GM12891 (cell line): ENCODE measurements at places on chromosomes 7 and 10.

GRCh38 chr10:21387868-21388267 lies 137.6 kb downstream of the SKIDA1 start:
- DNase-seq: no peak

DNA sequence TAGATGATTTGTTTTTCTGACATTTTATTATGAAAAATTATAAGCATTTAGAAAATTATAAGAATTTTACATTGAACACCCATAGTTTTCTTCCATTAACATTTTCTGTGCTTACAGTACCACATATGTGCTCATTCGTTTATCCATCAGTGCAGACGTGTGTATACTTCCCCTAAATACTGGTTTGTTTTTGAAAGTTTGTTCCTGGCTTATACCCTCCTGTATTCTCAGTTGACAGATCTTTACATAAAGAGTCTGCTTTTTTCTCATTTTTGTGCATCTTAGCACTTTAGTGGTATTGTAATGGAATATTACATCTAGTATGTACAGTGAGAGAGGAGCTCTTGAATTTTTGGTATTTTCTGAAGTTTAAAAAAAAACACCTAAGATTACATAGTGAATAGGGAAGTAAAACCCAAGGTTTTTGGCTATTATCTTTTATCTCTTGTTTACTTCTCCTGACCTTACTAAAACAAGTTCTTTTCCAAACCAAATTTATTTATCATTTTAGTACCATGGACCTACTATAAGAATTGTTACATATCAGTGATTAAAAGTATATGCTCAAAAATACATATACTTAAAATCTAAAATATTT lies 8.1 kb downstream of the DLD start:
- no peak for DNase-seq

DNA sequence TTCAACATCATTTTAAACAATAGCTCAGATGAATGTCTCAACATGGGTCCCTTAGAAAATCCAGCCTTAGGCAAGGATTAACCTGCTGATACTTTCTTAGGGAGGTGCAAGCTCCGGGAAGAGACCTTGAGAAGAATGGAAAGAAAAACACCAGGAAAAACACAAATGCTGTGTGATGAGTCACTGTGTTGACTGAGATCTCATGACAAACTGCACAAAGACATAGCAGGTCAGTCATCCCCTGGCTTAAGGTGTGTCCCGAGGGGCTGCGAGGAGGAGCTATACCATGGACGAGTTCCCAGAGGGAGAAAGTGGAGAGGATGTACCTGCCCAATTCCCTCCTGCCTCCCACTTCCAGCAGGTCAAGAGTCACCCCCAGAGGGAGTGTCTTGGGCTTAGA lies 98.0 kb downstream of the TEX36 start:
- DNase-seq: no peak

- no peak for DNase-seq
Observed at GRCh38 chr10:35341521-35341920, 5.2 kb downstream of the CCNY start.

DNA sequence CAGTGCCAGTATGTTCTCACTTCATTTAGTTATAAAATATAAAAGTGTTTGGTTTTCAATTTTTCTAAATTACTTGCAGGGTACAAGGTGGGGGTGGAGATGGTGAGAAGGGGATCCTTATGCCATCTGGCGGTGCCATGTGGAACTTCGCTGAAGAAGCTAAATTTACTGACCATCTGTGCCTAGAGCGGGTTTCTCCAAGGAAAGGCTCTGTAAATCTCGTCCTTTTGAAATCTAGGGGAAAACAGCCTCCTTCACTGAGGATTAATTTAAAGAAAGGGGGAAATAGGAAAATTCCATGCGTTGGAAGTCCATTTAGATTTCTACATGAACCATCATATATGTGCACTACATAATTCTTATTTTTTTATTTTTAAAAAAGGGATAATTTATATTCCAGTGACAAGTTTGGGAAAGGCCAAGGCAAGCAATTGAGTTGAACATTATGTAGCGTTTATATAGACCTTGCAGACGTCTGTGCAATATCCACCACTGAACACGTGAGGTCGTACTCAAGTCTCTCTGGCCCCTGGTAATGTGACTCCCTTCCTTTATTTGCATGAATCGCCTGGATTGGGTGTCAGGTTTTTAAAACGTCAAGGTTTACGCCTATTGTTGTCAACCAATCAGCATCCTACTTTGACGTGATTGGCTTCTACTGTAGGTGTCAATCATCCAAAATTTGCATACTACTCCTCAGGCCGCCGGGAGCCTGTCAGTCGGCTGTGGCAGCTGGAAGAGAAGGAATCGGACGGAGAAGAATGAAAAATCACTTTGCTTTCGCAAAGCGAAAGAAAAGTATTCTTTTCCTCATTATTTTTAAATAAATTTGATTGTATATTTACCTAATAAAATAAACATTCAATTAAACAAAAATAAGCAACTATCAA lies 297.1 kb upstream of the NFE2L3 start:
- DNase-seq: no peak

DNA sequence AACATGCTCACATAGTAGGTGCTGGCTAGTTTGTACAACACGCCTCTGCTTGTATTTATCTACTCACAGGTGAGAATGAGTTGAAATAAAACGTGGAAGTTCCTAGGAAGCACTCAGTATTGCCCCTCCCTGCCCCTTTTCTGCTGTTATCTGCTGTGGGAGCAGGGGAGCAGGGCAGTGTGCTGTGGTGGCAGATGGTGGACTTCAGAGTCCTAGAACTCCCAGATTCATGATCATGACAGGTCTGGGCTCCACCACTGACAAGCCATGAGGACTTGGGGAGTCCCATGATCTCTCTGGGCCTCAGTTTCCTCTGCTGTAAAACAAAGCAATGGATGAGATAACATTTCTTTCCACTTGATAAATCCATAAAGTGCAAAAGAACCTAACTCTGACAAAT lies 11.6 kb upstream of the PRKCQ start:
- DNase-seq: no peak

DNA sequence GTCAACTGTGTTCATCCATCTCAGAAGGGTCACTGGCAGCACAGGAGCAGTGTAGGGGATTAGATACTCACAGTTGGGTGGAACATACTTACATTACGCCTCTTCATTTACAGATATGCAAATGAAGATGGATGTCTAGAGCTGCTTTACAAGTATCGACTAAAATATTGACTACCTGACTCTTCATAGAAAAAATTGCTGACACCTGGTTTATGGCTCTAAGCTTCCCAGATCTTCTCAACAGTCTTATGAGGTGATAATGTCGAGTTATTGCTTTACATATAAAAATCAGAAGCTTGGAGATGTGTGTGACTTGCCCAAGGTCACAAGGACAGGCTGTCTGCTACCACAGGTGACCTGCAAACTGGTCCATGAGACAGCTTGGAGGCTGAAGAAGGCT lies 677.2 kb downstream of the TYW1 start:
- no peak for DNase-seq

GRCh38 chr10:43794181-43794815 lies 145.6 kb upstream of the ZNF32 start:
- DNase-seq: no peak

- DNase-seq: no peak
Observed at GRCh38 chr7:8390262-8390626, 43.2 kb upstream of the NXPH1 start.

DNA sequence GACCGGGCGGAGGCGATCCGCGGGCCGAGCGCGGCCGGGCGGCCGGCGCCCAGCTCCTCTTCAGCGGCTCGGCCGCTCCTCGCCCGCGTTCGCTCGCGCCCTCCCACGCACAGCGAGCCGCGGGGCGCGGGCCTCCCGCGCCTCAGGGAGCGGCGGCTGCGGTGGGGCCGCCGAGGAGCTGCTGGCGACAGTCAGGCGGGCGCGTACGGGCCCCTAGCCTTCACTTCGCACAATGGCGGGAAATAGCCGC lies at the start of gene MCMBP:
Gene MCMBP, minus strand, starts transcription at position 234 of the 250 bp plus-strand sequence. CDS start 259 bp downstream, outside the sequence.
- no peak for DNase-seq

- no peak for DNase-seq
Observed at GRCh38 chr7:137923380-137923779, 76.6 kb upstream of the DGKI start.

DNA sequence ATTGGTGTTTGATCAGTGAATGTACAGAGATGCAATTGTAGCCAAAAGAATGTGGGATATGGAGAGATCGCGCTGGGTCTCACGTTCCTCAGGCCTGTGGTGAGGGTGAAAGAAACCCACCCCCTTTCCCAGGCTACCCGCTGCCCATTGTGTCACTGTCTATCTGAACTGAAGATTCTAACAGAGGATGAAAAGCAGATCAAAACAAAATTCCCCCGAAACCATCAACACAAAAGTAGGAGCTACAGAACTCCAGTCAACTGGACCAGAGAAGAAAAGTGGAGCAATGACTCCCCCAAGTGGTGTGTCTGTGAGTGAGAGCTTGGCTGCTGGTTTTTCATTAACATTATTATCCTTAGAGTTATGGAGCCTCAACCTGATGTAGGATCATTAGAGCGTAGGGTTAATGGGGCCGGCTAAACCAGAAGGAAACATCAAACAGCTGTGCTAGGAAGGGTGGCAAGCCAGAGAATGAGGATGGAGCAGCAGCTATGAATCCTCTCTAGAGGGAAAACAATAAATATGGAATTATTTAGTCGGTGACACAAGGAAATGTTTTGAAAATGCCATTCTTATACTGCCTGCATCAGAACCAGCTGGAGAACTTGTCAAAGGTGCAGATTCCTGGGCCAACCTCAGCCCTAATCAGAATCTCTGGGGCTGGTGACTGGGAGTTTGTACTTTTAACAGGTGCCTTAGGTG lies 38.3 kb downstream of the AKR1B1 start:
- DNase-seq: no peak

DNA sequence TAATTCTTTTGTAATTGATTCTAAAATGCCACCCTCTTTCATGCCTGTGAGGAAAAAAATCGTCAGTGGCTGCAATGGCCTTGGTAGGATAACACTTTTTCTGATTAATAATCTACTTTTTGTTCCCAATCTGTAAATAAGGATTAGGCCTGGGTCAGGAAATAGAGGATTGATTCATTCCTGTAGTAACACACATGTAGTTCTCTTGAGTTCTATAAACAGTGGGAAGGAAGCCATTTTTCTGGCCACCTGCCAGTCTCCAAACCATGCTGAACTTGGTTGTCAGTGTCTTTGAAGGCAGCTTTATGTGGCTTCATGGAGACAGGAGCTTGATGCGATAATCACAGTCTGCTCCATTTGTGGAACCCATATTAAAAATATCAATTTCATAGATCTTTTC lies 169.3 kb upstream of the NFE2L3 start:
- DNase-seq: no peak

DNA sequence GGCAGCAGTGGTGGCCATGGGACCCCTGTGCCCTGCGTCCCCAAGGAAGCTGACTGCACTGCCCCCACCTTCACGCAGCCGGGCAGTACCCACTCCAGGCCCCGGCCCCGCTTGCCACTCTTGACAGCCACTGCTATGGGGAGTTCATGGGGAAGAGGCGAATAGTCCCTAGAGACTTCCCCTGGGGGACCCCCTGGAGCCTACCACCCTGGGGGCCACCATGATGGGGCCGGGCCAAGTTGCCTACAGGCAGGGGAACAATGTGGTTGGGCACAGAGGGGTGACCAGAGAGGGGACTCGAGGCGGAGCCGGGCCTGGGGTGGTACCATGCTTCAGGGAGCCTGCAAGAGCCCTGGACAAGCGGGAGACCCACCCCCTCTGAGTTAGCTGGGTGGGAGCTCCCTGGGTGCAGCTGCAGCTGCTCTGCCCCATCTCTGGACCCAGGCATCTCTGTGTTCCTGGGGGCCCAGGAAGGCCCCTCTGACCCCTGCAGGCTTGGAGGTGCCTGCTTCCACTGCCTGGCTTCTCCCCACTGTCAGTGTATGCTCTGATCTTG lies 567.6 kb downstream of the GRM8 start:
- DNase-seq: no peak
